Hepatic stellate cell (primary cell): ENCODE measurements at places on chromosomes 6 and 20.
A peak's percentile ranks its signal among the peaks of the same experiment; 100 is the strongest.

- DNase-seq: no peak
Observed at GRCh38 chr6:139368661-139369060, 5.8 kb downstream of the CITED2 start.

- peak; percentile 13 for DNase-seq
Observed at GRCh38 chr20:50762435-50763220, 31.2 kb downstream of the PARD6B start.

DNA sequence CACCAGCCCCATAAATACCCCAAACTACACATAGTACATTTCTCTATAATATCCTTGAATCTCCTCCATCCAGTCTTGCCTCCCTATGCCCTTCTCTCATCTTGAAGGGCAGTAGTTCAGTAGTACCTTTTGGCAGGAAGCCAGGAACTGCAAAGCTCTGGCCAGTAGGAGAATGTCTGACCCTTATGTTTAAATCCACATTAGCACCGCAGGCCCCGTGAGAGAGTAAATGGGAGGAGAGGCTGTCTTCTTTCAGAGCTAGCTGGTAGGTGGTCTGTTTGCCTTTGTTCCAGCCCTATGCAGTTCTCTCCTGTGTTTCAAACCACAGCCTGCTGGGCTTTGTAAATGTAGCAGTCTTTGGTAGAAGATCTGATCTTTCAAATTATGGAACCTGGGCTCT, 690.7 kb downstream of the DOK5 start:
- DNase-seq: no peak

- peak; percentile 12 for DNase-seq
Observed at GRCh38 chr6:140774080-140774505, 1358.6 kb upstream of the GJE1 start.

DNA sequence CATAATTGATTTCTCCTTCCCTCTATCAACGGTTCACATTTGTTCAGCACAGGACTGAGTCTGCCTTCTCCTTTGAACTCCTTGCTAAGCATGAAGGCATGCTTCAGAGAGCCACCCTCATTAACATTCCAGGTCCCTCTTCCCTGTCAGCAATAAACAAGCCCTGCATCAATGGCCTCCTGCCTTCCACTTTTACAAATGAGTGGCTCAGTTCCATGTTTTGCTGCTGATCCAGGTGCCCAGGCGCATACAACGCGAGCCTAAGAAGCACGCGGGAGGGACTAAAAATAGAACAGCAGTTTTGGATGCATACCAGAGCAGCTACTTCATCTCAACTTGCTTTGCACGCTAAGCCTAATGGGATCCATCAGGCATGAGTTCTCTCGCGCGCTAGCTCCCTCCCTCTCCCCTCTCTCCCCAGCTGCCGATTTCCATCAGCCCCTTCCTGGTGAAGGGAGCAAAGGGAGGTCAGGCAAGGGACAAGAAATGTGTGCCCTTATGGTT, 53.4 kb downstream of the TRAF3IP2 start:
- peak; percentile 81 for DNase-seq

DNA sequence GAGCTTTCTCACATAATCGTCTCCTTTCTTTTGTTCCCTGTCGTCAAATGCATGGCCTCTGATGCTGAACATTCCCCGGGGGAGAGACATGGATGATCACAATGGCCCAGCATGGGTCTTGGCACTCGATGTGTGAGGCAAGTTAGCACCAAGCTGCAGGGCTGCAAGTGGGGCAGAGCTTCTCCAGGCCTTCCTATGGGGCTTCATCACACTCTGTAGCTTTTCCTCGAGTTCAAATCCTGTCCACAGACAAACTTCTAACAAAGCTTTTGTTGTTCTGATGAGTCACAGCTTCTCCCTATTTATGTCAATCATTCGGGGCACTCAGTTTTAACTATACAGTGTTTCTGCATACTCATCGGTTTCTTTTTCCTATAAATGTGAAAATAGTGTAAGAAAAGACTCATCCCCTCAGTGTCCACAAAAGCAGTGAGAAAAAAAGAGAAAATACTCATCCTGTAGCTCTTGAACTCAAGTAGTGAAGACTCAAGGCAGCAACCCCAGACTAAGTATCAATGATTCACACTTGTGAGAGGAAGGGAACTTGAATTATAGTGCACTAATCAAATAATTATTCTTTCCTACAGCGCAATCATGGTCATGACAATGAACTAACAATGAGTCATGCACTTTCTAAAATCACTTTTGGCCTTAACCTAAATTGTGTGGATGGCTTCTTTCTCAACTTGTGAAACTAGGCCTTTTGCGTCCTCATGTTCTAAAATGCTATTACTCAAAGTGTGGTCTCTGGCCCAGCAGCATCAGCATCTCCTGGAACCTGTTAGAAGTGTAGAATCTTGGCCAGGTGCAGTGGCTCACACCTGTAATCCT, 68.4 kb upstream of the NOX3 start:
- DNase-seq: no peak

GRCh38 chr6:144844596-144844995, 559.5 kb downstream of the UTRN start:
- no peak for DNase-seq

DNA sequence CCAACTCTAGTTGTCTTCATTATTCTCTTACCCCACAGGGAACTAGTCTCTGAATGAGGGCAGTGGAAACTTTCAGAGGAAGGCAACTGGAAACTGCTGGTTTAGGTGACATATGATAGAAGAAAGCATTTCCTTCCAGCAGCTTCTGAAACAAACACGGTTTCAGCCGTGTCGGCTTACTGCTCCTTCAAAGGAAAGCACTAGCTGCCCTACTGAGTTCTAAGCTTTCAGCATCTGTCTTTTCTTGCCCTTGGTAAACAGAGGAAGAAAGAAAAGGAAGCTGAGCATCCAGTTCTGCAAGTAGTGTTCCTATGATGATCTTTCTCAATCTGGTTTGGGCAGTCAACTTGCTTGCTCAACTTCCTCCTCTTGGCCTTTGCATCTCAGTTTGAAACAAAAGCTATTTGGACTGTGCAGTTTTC, 117.5 kb upstream of the CEP85L start:
- DNase-seq: no peak

- no peak for DNase-seq
Observed at GRCh38 chr6:680251-680650, 12.7 kb downstream of the EXOC2 start.

GRCh38 chr6:103079867-103080266, 1686.4 kb downstream of the GRIK2 start:
- no peak for DNase-seq

- no peak for DNase-seq
Observed at GRCh38 chr6:143150281-143150680, 89.6 kb downstream of the AIG1 start.

DNA sequence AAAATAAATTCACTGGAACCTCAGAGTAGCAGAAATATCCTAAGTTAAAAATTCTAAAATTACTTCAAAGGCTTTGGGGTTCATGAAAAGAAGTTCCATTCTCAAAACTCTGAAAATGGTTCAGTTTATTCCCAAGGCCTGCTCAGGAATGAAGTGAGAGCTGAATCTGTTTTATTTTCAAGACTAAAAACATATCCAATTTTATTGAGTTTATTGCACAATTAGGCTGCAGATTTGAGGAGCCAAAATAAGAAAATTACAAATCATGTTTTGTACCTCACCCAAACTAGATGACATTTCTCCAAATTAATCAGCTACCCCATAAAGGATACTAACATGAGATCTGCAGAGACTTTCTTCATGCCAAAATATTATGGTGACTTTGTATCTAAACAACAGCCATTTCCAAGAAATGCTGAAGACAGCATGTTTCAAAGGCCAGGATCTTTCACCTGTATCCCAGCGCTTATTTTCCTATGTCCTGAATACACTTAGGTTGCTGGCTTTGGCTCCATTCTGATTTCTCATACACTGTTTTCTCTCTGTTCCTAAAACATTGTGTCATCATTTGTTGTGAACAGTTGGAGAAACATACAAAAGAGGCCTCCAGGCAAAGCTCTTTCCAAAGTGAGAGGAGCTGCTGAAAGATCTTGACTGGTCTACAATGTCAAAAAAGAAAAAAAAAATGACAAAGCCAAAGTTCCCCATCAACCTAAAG, 85.7 kb upstream of the F13A1 start:
- DNase-seq: no peak

GRCh38 chr20:13220194-13220903, 725 bp upstream of the ISM1 start:
- DNase-seq: no peak

GRCh38 chr6:150175586-150176151, 32.8 kb downstream of the PPP1R14C start:
- no peak for DNase-seq

DNA sequence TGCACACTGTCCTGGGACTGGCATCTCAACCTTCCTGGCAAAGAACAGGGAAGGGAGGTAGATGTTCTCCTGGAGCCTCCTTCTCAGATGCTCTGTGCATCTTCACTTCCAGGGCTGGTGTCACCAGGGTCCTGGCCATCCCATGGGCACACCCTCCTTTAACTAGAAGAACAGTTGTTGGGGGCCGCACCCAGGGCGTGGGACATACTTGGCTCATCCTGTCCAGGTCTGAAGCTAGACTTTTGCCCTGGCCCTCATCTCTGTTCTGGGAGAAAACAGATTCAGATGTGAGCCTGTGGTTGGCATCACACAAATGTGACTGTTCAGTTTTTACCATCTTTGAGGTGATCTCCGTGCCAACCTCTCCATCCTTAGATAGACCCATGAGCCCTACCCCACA, 41.6 kb downstream of the FOXC1 start:
- DNase-seq: no peak

DNA sequence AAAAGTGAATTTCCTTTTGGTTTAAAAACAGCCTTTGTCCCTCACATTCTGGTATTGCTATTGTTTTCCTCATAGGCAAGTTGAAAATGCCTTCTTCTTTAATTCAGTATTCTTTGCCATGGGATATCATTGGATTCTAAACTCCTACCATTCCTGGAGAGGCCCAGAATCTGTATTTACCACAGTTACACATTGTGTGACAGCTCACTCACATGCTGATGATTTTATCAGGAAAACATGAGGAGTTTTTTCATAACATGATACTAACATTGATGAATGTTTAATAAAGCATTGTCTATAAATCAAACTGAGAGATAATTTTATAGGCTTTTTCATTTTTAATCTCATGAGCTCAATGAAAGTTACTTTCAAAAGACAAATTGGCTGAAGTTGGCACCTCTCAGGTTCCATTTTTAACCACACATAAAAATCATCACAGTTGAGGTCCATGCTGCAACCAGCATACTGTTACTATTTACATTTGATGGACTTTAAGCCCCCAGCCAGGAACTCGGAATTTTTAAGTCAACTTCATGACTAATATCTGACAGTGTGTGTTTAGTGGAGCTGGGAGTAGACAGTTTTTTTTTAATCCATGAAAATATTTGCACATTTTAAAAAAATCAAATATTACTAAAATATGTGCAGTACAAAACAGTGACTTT, 82.8 kb downstream of the FAM83B start:
- DNase-seq: no peak

DNA sequence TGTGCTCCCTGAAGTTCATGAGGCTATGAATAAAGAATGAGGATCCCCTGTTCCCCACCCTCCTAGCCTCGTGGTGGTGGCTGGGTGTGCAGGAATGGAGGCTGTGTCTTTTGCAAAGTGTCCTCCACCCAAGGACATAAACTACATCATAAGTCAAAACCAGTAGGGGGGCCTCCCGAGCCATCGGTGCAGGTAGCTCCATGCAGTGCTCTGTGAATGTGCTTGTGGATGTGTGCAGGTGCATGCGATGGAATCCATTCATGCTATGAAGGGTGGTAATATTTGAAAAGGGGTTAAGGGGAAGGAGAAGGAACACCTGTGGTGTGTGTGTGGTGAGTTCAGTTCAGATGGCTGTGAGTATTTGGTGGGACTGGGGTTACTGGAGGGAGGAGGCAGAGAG, 197.3 kb downstream of the NRN1 start:
- no peak for DNase-seq

DNA sequence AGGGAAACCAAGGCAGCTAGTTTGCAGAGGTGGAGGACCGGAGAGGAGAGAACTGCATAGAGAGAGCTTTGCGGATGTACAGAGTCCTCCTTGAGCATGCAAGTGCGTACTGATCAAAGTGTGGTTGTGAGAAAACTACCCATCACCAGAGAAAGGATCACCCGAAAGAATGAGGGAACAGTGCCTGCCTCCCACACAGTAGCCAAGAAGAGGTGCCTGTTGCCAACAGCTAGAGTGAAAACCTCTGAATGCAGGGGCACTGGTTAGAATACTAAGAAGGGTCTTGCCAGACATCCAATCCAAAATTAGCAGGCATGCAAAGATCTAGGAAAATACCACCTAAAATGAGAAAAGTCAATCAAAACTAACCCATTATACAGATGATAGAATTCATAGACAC, 166.6 kb upstream of the AKAP12 start:
- DNase-seq: no peak

DNA sequence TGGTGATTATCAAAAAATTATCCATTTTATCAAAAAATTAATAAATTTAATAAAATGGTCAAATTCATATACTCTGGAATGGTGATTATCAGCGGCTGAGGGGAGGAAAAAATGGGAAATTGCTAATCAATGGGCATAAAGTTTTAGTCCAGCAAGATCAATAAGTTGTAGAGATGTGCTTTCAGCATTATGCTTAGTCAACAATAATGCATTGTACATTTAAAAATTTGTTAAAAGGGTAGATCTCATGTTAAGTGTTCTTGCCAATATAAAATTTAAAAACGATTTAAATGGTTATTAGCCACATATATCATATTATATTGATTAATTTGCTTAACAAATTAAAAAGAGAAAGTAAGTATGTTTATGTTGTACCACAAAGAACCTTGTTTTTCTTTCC, 56.6 kb downstream of the HS3ST5 start:
- no peak for DNase-seq

DNA sequence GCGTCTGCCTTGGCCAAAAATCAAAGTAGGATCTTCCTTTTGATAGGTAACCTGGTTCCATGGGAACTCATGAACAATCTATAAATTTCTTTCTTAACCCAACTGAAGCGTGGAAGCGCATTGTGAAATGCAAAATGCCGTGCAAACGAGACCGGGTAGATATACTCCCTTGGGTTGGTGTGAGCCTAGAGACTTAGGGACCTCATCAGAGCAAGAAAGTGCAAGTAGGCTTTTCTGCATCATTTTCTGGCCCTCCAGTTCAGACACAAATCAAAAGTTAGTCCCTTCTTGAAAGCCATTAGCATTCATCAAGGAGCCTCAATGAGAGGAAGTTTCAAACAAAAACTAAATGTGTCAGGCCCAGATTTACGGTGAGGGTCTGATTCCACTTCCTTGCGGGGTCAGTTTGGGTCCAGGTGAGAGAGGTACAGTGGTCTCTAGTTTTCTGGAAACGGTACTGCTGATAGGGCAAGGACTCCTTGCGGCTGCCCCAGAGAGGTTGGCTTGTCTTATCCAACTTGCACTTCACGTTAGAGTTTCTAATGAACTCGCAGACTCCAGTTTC, 5.3 kb upstream of the ZNF184 start:
- DNase-seq: peak; percentile 31

DNA sequence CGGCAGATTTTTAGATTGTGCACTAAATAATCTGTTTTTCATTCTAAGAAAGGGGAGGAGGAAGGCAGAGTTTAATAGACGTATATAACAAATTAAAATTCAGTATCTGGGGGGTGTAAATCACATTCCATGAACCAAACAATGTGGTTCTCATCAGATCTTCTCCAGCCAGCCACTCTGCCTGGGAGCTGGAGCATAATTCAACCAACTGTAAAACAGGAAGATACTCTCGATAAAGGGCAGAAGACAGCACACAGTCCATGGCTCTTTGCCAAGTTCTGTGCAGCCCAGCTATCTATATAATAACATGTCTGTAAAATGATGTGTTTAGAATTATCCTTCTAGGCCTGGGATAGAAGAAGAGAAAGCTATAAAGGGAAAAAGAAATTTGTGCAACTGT, 289.9 kb upstream of the ZFP64 start:
- no peak for DNase-seq

GRCh38 chr20:60466687-60467022, 508.4 kb downstream of the CDH26 start:
- DNase-seq: no peak

GRCh38 chr20:2173186-2173585, 71.6 kb downstream of the STK35 start:
- no peak for DNase-seq
